ENCODE measurements at places on chromosomes 3 and 15. TPM values are rescaled to one million over a fixed set of nuclear protein-coding genes. Genes with fewer than 3 reads are reported as not detected.

Gene PLCH1
- total RNA-seq = under 0.01 TPM

Gene RARRES1
- 93.3 TPM for total RNA-seq

Gene SYNPR
- not detected for total RNA-seq

Gene EXD1
- total RNA-seq = 0.17 TPM

Gene GOLGA8O
- 0.99 TPM for total RNA-seq

Gene KCNMB3
- total RNA-seq = 1.5 TPM

Gene PHLDB2
- 43.4 TPM for total RNA-seq

Gene SUCNR1
- total RNA-seq = under 0.01 TPM

Gene CFAP92
- total RNA-seq = under 0.01 TPM

Gene ARRDC4
- 39.8 TPM for total RNA-seq

Gene PGBD4
- 3.0 TPM for total RNA-seq

Gene NLGN1
- total RNA-seq = 2.1 TPM

Gene ISLR2
- not detected for total RNA-seq

Gene TCF12
- 232 TPM for total RNA-seq

Gene SKIL
- 53.2 TPM for total RNA-seq

Gene LRRK1
- total RNA-seq = 12.2 TPM

Gene SLC9C1
- total RNA-seq = not detected

Gene MRPS25
- 11.6 TPM for total RNA-seq

Gene CPOX
- total RNA-seq = 24.1 TPM

Gene SLC28A2
- not detected for total RNA-seq

Gene PLD1
- total RNA-seq = 8.2 TPM

Gene POTEB3
- total RNA-seq = not detected

Gene C2CD4B
- total RNA-seq = not detected

Gene LNP1
- 3.1 TPM for total RNA-seq

Gene CHST13
- under 0.01 TPM for total RNA-seq

Gene A4GNT
- total RNA-seq = not detected

Gene C3orf33
- 3.6 TPM for total RNA-seq

Gene BLOC1S6
- total RNA-seq = 91.9 TPM

Gene C3orf20
- not detected for total RNA-seq

Gene UNC13C
- not detected for total RNA-seq

Measured in fibroblast of lung (primary cell).